RCC 7860 (cell line): ENCODE measurements at places on chromosomes 2 and 18.

DNA sequence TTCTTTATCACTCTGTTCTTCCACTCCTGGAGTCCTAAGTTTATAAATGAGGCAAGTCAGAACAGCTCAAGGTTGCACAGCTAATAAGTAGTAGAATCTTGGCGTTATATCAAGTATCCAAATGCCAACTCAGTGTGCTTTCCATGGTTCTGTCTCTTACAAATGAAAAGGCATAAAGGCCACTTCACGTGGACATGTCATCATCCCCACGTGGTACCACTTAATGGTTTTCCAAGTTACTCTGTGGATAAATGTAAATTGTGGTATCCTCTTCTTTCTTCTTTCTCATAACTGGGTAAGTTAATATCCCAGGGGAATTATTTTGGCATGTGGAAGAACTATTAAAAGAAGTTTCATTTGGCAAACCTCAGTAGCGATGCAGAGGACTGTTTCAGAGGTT lies 131.5 kb upstream of the L3MBTL4 start:
- no peak for DNase-seq

GRCh38 chr2:241844831-241845578 lies 13.7 kb downstream of the PDCD1 start:
- DNase-seq = no peak

DNA sequence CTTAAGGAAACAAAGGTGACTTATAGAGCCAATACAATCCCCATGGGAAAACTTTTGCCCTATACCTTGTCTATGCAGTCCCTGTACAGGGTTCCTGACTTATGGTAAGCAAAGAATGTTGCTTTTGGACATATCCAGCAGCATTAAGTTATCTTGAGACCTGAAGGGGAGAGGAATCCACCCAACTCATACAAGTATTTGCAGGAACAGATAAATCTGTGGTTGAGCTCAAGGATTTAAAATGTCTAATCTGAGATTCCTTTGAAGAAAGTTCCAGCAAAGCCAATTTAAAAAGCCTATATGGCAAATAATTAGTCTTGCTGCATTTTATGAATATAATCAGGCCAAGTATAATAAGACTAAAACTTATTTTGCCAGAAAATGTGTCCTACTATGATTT lies 739.5 kb upstream of the CDH2 start:
- no peak for DNase-seq

DNA sequence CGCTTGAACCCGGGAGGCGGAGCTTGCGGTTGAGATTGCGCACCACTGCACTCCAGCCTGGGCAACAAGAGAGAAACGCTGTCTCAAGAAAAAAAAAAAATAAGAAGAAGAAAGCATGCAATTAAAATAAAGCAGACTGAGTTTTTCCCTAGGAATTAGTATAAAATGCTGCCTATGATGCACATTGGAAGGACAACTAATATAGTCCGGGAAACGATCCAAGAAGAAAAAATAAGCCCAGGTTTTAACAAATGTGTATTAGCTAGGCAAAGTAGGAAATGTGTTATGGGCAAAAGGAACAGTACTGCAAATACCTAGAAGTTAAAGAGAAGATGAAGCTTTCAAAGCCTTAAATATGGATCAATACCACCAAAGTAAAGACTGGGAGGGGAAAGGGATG lies 64.0 kb downstream of the SPIRE1 start:
- no peak for DNase-seq

DNA sequence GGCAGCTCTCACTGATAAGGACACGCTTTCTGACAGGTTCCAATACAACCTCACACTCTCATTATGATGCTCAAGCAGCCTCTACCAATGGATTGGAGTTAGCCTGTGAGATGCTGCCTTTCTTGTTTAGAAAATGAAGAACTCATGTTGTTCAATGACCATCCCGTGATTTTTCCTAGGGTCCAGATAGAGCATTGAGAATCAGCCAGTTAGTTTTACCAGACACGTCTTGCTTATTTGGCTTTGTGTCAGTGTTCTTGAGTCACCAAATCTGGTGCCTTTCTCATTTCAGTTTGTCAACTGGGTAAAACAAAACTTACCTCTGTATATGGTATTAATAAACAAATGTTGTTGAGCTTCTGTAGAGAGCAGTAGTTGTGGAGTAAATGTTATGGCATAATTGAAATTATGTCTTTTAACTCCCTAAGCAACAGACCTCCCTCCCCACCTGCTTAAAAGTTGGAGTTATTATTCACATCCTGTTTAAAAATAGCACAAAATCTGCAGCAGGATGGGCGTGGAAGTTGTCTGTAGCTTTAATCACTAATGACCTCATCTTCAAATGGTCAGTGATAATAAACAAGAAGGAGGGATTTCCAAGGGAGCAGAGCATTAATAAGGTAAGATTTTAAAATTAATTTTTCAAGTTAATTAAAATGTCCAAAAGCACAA lies 167.3 kb downstream of the HRH4 start:
- DNase-seq = no peak

GRCh38 chr2:191607096-191607495 lies 70.8 kb upstream of the NABP1 start:
- DNase-seq = no peak

GRCh38 chr2:95270541-95271081 lies 3.6 kb upstream of the PROM2 start:
- DNase-seq = no peak

GRCh38 chr2:118830118-118830517 lies 17.3 kb downstream of the EN1 start:
- DNase-seq = no peak

DNA sequence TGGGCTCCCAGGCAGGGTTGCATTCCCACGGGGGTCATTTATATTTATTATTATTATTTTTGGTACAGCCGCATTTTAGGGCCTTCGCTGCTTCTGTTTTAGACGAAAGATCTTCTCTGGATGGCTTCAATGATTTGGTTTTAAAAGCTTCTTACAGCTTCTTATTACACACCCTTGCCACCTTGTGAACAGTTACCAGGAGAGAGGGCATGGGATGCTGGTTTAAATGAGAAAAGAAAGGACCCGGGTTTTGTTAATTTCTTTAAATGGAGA lies 1.7 kb downstream of the SH3RF3 start:
- no peak for DNase-seq

DNA sequence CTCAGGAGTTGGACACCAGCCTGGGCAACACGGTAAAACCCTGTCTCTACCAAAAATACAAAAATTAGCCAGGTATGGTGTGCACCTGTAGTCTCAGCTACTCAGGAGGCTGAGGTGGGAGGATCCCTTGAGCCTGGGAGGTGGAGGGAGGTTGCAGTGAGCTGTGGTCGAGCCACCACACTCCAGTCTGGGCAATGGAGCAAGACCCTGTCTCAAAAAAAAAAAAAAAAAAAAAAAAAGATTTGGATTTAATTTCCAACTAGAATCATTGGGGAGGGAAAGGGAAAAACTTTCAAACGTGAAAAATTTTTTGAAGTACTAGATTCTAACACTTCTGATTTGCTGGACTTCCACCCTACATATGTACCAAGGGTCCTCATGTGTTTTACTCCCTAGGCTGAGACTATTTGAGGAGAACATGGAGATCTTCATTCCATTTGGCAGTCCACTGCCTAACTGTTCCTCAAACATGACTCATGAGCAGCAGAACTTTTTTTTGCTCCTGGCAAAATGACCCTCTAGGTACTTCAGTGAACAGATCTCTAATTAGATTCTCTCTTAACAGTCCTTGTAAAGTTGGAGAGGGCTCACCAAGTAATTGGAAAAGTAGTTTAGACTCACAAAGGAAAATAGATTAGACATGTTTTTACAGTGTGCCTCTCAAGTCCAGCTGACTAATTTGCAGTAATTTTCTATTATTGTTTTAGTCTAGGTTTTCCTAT lies 267.6 kb downstream of the METTL4 start:
- DNase-seq = no peak

GRCh38 chr2:233846387-233847247 lies 7.7 kb downstream of the HJURP start:
- DNase-seq = no peak

GRCh38 chr2:46329803-46330775 lies 32.9 kb downstream of the EPAS1 start:
- DNase-seq = peak; percentile 89

DNA sequence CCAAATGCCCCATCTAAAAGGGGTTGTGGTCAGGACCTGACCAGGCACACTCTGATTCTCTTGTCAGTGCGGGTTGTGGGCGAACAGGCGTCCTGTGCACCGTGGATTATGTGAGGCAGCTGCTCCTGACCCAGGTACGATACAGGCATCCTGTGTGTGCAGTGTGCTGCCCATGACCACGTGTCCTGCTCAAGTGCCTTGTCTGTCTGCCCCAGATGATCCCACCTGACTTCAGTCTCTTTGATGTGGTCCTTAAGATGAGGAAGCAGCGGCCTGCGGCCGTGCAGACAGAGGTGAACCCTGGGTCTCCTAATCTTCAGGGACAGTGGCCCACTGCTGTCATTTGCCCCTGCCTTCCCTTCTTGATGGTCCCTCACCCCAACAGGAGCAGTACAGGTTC lies 14.6 kb downstream of the PTPN18 start:
- no peak for DNase-seq

- no peak for DNase-seq
These were observed 24.1 kb upstream of the PLEKHM3 start for GRCh38 chr2:208049441-208049840.

DNA sequence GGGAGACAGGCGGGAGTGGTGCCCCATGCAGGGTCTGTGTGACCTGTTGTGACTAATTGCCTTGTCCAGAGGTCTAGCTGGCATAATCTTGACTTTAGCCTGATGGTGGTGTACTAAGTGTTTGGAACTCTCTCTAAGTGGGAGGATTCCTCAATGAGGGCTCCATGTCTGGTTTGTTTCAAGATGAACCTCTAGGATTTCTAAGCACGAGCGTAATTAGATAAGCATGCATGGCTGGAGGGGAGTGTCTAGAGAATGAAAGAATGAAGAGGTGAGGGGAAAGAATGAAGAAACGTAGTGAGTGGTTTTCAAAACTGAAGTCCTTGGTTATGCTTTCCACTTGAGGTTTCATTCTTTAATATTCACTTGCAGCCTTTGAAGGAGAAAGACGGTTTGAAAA lies 833.2 kb upstream of the GYPC start:
- no peak for DNase-seq

DNA sequence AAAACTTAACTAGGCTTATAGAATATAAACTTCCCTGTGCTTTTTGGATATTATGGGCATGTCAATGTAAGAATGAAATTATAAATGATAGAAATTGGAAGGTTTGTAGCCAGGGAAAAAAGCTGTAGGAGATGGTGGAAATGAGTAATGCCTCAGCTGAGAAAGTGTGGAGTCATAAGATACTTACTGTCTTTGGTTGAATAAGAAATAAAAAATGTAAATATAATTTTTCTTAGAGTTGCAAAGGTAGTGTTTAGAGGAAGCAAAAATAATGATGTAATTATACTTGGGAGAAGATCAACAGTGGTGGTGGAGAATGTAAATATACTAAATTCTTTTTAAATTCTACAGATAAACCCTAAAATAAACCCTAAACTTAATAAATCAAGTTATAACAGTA lies 26.2 kb upstream of the RND3 start:
- DNase-seq = no peak

DNA sequence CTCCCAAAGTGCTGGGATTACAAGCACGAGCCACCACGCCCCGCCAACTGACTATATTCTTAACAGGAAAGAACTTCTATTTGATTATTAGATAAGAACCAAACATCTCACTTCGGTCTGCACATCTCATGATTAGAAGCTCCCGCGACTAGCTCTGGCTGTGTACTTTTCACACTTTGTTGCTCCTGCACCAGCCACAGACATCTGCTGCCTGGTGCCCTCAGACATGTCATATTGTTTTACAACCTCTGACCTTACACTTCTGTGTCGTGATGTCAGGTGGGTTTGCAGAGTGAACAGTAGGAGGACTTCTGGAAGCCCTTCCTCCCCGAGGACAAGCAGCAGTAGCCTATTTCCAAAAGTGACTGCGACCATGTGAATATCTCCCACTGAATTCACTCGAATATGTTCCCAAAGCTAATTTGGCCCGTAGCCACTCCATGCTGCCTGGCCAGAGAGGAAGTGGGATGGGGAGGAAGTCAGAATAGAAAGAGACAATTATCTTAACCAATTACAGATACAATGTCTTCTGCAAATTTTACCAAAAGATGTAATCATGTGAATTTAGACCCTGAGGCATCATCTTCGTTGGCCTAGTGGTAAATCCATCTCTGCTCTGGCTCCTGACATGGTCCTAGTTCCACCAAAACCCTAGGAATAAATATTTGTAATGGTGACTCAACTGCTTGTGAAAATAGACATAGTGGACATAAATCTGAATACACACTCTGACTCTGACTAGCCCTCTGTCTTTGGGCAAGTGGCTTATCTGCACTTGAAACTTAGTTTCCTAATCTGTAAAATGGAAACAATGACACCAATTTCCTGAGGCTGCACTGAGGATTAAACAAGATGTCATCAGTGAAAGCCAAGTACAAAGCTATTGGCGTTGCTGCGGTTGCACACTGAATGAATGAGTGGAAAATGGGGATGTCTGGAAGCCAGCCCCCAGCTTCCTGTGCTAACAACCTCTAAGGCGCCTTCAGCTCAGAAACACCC lies 406.1 kb downstream of the LRATD1 start:
- no peak for DNase-seq

DNA sequence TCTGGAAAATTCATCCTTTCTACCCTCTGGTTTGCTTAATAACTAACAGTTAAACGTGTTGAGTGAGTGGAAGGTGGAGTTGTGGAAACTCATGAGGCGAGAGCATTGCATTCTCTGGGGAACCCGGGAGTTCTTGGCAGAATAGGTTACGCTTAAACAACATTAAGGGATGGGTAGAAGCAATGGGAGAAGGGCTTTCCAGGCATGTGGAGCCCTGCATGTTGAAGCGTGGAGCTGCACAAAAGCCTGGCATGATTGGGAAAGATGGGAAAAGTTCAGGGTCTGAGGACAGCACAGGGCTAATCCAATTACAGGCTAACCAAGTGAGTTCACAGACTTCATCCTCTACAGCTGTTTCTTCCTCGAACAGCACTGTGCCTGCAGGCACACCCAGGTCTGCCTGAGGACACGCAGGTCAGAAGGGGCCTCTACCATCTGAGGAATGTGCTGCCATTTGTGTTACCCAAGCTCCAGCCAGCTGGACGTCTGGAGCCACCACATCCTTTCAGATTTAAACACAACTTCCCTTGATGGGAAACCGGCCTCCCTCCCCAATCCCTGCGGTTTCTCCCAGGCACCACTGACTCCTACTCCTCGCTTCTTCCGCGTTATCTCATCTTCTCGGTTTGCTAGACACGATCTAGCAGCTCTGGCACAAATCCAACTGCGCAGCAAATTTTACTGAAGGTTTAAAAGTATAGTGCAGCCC lies 164.2 kb downstream of the ANTXR1 start:
- peak; percentile 14 for DNase-seq

- no peak for DNase-seq
These were observed 391.2 kb upstream of the POU3F3 start for GRCh38 chr2:104462731-104463130.
